Effector CD4-positive, alpha-beta T cell (primary cell): ENCODE measurements at places on chromosomes 1 and 21.

- no peak for DNase-seq
Observed at GRCh38 chr1:156392452-156392853, 23.4 kb downstream of the RHBG start.

GRCh38 chr1:246577720-246578106, 11.5 kb downstream of the CNST start:
- no peak for DNase-seq

DNA sequence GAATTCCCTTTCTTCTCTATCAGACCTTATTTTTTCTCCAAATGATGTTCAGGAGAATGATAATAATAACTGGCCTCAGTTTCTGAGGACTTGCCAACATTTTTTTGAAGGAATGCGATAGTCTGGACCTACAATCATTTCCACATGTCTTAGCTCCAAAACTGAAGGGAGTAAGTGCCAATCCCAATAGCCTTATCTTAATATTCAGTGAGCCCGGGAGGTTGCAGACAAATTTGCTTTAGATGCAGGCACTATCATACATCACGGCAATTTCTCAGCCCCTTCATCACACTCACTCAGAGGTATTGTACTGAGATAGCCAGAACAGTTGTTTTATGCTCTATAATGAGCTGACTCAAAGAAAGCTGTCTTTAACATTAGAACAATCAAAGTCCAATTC, 796.9 kb downstream of the ADGRL2 start:
- no peak for DNase-seq

DNA sequence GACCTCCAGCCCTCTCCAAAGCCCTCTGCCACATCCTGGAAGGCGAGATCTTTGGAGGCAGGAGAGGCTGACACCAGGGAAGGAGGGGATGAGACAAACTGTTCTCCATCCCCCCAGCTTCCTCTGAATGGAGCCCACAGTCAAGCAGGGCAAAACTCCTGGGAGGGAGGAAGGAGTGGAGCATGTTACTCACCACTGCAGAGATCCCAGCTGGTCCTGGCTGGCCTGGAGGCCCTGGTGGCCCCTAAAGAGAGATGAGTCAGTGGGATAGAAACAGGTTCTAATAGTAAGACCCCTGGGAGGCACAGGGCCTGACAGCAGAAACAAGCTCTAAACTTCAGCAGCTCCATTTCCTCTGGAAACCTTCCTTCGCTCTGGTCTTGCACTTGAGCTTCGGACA, 14.0 kb upstream of the PEF1 start:
- no peak for DNase-seq

GRCh38 chr21:33916200-33916567, 580 bp upstream of the ATP5PO start:
- no peak for DNase-seq

DNA sequence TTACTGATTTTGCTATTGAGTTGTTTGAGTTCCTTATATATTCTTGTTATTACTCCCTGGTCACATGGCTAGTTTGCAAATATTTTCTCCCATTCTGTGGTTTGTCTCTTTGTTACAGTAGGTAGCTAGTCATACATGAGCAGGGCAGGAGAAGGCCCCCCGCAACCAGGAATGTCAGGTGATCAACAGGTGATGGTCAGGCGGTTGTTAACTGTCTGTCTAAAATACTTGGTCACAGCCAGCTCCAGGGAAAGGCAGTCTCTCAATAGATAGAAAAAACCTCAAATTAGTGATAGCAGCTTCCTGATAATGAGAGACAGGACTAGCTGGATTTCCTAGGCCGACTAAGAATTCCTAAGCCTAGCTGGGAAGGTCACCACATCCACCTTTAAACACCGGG, 217.9 kb downstream of the RHOU start:
- DNase-seq = no peak

DNA sequence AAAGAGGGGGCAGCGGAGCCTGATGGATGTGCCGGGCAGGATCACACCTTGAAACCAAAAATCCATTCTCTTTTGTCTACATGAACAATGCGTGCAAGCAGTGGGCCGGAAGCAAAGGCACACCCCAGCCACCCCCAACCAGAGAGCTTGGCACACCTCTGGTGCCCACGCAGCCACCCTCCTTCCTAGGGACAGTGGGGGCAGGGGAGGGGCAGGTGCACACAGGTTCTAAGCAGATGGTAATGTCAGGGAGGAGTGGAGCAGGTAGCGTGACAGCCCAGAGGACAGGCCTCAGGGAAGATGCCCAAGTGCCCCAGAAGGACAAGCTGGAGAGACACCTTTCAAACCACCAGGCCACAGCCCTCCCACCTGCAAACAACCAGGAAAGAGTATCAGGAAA, 36.5 kb downstream of the SYF2 start:
- no peak for DNase-seq

GRCh38 chr1:78223417-78224215, 177.8 kb downstream of the GIPC2 start:
- DNase-seq = no peak

DNA sequence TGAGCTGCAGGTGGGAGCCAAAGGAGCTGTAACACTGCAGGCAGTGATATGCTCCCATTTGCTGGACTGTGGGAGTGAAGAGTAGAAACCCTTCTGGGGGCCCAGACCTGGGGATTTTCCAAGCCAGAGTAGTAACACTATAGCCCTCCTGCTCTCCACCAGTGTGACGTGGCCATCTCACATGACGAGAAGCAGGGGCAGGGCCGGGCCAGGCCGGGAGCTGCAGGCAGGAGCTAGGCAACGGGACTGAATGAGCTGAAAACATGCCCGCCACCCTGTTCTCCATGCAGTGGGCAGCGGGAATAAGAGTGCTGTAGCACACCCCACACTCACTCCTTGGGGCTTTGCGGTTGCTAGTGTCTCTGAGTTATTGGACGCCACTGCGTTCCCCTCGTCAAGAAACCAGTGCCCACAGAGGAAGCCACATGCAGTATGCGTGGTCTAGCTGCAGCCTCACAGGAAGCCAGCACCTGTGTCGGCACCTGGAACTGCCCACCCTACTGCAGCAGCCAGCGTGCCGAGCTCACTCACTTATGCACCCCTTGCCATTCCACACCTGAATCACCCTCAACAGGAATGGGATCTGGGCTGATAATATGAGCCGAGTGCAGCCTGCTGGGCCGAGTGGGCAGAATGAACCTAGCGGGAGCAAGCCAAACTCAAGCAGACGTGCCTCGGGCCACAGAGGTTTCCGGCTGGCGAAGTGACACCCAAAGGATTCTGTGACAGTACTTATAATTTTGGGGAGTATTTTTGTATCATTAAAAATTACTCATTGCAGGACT, 1389.6 kb downstream of the KCNT2 start:
- no peak for DNase-seq

DNA sequence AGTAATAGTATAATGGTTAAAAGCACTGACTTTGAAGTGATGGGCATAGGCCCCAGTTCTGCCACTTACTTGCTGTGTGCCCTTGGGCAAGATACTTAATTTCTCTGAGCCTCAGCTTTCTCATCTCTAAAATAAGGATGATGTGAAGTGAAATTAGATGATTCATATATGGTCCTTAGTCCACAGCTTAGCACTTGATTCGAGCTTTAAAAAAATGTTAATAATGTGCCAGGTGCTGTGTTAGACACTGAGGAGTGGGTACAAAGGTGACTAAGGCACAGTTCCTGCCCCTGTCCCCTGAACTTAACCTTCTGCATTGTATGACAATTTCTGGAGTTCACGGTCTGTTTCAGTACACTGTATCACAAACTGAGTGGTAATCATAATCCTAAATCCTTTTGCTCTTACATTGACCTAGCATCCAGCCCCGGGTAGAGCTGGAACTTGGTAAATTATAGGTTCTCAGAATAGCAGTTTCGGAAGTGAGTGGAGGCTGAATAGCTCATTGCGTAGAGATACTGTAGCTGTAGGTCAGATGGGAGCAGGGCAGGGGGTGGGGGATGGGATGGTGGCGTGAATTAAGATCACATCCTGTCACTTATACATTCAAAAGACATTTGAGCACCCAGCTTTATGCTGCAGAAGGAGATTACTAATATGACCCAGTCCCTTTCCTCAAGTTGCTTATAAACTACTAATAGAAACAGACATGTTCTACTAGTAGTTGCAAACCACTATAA, 1.5 kb downstream of the ZNF691 start:
- no peak for DNase-seq

DNA sequence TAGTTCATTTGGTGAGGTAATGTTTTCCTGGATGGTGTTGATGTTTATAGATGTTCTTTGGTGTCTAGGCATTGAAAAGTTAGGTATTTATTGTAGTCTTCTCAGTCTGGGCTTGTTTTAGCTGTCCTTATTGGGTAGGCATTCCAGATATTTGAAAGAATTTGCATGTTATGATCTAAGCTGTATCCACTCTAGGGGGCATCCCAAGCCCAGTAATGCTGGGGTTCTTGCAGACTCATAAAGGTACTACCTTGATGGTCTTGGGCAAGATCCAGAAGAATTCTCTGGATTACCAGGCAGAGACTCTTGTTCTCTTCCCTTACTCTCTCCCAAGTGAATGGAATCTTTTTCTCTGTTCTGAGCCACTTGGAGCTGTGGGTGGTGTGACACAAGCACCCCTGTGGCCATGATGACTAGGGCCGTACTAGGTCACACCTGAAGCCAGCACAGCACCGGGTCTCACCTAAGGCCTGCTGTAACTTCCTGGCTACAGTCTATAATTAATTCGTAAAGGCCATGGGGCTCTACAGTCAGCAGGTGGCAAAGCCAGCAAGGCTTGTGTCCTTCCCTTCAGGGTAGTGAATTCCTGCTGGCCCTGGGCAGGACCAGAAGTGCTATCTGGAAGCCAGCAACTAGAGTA, 74.8 kb upstream of the PDE4B start:
- DNase-seq = no peak

DNA sequence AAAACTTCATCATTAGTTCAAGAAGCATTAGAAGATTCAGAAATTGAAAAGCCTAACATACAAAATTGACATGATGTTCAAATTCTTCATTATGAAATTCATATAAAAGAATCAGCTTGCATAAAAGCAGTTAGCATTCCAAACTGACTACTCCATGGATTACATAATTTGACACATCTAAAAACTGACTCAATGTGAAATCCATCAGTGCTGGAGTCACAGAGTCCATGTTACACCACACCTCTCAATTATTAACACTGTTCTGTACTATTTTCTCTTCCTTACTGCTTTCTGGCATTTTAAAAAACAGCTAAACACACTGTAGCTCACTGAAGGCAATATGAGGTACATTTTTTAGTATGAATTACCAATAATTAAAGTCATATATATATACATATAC, 28.0 kb downstream of the ARHGAP29 start:
- DNase-seq = no peak

DNA sequence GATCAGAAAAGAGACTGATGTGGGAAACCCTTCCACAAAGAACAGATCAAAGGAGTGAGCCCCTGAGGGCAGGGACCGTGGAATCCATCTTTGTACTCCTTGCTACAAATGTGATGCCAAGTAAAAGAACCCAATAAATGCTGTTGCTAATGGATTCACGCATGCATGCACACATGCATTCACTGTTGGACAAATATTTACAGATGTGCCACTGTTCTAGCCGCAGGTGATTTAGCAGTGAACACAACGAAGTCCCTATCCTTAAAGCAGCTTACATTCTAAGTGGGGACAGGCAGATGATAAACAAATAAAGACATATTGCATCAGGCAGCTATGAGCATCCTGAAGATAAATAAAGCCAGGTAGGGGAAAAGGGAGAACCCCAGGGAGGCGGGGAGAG, 67.8 kb downstream of the ITPKB start:
- DNase-seq = no peak

DNA sequence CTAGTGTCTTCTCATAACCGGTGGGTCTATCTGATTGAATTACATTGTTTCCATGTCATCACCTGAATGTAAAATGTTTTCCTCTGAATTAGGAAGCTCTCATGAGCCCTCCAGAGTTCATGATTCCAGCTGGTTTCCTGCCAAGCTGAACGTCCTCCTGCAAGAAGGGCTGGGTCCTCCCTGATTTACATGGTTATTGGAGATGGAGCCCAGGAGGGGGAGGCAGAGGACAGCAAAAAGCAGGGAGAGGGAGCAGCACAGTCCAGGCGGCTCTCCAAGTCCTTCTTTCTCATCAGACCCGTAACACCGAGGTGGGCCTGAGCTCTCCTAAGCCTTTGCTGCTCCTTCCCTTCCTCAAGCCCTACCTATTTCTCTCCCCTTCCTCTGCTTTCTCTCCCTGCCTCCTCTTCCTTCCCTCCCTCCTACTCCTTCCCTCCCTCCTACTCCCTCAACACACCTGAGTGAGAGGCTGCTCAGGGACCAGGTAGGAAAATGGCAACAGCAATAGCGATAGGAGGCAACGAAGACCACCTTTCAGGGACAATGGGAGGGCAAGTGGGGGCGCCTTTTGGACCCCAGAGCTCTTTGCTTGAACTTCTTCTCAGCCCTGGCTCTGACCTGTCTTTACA, 265.9 kb downstream of the PRDM2 start:
- no peak for DNase-seq

DNA sequence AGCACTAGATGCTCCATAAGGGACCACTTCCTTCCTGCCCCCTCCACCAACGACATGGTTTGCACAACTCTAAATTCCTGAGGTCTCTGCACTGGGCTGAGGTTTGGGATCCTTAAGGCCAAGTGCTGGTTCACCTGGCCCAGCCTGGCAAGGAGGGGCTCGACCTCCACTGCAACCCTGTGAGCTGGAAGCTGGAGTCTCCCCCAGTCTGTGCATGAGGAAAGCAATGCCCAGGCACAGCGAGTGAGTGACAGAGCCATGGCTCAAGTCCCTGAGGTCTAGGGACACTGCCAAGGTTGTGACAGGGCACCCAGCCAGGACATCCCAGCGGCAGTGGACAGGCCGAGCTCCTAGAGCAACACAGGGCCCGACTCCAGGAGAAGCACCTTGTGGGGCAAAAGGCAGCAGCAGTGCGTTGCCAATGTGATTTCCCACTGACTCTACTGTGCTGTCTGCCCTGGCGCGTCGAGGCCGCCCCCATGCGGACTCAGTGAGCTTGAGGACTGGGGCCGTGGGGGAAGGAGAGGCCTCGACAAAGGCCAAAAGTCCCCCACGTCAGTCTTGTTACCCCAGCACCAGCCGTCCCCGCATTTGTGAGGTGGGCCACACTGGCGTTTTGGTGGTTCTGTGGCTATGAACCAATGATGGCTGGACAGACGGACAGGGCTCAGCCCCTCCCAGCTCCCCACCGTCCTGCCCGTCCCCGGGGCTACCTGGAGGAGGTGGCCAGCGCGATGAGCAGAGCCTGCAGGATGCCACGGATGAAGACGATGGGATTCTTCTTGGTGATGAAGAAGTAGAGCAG, 30.0 kb downstream of the PODN start:
- DNase-seq = no peak

GRCh38 chr1:2631136-2632050, 1.4 kb downstream of the MMEL1 start:
- DNase-seq = no peak

GRCh38 chr1:4086921-4087320, 186.8 kb upstream of the C1orf174 start:
- DNase-seq = no peak

- no peak for DNase-seq
Observed at GRCh38 chr1:201419256-201419655, 2.3 kb downstream of the TNNI1 start.

- DNase-seq = peak; percentile 42
Observed at GRCh38 chr1:41891199-41891896, 27.4 kb downstream of the HIVEP3 start.

GRCh38 chr1:190608282-190608681, 130.6 kb upstream of the BRINP3 start:
- DNase-seq = no peak
